ENCODE measurements at places on chromosomes 7 and 10.

DNA sequence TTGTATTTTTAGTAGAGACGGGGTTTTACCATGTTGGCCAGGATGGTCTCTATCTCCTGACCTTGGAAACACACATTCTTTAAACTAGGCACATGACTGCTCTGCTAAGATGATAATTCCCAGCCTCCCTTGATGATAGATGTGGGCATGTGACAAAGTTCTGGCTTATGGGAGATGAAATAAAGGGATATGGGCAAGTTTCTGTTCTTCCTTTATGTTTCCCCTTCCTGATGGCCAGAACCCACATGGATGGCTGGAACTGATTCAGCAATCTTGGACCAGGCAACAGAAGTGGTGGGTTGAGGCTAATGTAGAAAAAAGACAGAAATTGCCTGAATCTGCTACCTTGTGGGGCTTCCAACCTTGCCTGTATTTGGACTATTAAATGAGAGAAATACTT is 60.7 kb upstream of the NRP1 start:
- no peak for DNase-seq

DNA sequence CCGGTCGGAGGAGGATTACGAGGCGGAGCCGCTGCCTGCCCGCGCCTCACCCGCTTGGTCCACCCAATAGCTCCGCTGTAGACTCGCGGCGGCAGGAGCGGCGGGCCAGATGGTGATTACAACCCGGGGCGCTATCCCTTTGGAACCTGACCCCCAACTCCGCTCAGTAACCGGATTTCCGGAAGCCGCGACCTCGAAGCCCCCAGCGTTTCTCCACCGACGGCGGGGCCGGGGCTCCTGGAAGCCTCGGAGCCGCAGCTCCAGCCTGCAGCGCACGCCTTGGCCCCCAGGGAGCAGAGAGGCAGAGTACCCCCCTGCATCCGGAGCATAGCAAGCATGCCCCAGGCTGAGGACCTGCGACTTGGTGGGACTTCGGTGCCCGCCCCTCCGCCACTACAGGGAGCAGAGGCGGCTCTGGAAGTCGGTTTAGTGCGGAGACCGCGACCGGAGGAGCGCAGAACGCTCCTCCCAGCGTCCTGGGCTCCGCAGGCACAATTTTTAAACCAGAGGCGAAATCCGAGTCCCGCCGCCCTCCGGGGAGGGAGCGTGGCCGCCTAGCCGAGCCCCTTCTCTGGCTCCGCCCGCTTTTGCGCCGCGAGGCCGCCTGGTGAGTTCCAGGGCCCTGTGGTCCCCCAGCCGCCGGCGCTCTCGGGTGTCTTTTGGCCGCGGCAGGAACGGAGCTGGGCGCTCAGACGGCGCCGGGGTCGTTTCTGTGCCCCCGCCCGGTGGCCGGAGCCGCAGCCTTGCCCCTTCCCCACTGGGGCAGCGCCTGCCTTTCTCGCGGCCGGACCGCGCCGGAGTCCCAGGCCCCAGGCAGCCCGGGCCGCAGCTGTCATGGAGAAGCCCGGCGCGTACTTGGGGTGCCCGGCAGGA is 28.2 kb upstream of the BMS1 start:
- no peak for DNase-seq

DNA sequence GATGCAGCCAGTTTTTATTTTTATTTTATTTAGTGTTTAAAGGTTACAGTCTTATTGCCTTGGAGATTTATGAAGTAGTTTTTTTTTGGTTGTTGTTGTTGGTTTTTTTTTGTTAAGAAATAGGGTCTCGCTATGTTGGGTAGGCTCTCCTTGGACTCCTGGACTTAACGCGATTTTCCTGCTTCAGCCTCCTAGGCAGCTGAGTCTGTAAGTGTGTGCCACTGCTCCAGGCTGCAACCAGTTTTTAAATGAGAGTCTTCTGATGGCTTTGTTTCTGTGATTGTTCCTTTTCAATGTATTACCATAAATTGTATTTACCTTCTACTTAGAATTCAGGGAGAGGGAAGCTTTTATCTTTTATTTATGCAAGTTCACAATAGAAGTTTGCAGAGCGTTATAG is 62.8 kb downstream of the BICC1 start:
- no peak for DNase-seq

DNA sequence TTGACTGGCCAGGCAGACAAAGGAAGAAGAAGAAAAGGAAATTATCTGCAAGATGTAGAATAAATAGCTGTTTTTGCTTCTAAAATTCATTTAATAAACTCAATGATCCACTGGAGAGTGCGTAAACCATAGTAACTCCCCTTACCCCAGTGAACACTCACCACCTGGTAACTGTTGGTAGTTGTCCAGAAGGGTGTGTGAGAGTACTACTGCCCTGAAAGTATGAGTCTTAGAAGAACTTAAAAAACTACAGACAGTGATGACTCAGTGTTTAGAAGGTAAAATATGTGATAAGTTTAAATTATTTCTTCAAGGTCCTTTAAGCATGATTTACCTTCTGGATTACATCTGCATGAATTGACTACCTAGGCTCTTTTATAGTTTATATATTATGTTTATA is 53.0 kb upstream of the SEMA3A start:
- DNase-seq = peak; percentile 62

- no peak for DNase-seq
Observed at GRCh38 chr10:124708246-124708779, 35.9 kb downstream of the FAM53B start.

All from fibroblast of skin of abdomen (primary cell).